ENCODE measurements at places on chromosomes 2 and 18. TPM values are rescaled to one million over a fixed set of nuclear protein-coding genes. Genes with fewer than 3 reads are reported as not detected.

Gene POTEC
- not detected for total RNA-seq

Gene UGT1A9
- total RNA-seq, result not detected

Gene DOK1
- 28.6 TPM for total RNA-seq

Gene VWA3B
- 0.09 TPM for total RNA-seq

Gene PRKD3
- total RNA-seq, result 96.1 TPM

Gene FHOD3
- 85.5 TPM for total RNA-seq

Gene MOGAT1
- not detected for total RNA-seq

Gene GPC1
- 102 TPM for total RNA-seq

Gene MLPH
- 50.9 TPM for total RNA-seq

Gene CRYGD
- not detected for total RNA-seq

Gene C1GALT1C1L
- total RNA-seq, result 0.74 TPM

Gene SH3BP4
- 15.4 TPM for total RNA-seq

Gene DSC3
- total RNA-seq, result 29.1 TPM

Gene LIMS1
- total RNA-seq, result 123 TPM

Gene STAT4
- total RNA-seq, result 2.8 TPM

Gene TMEM178A
- total RNA-seq, result 0.92 TPM

Gene HTRA2
- 36.5 TPM for total RNA-seq

Gene ELOA2
- not detected for total RNA-seq

Gene CYBRD1
- total RNA-seq, result 144 TPM

Gene CKAP2L
- total RNA-seq, result 2.1 TPM

Gene CAPN14
- total RNA-seq, result 0.14 TPM

Gene DNER
- 0.30 TPM for total RNA-seq

Gene GULP1
- 42.5 TPM for total RNA-seq

Gene SMAD2
- total RNA-seq, result 171 TPM

Gene ACMSD
- not detected for total RNA-seq

Gene NRP2
- total RNA-seq, result 767 TPM

Gene WNT6
- total RNA-seq, result not detected

Gene TANK
- 84.2 TPM for total RNA-seq

Gene TMEM247
- not detected for total RNA-seq

Gene INO80C
- 2.7 TPM for total RNA-seq

Gene KLHL30
- under 0.01 TPM for total RNA-seq

Gene ASAP2
- 79.5 TPM for total RNA-seq

Gene DPP4
- 178 TPM for total RNA-seq

Gene NLRC4
- total RNA-seq, result not detected

Gene RAB11FIP5
- total RNA-seq, result 58.9 TPM

Gene CHMP3
- total RNA-seq, result 171 TPM

Gene IRS1
- 10.4 TPM for total RNA-seq

Gene OXER1
- not detected for total RNA-seq

Gene ANKAR
- total RNA-seq, result 5.0 TPM

Gene DUSP19
- total RNA-seq, result 6.5 TPM

Gene SCG2
- total RNA-seq, result 12.5 TPM

Gene REG3A
- total RNA-seq, result not detected

Gene GPR35
- 0.30 TPM for total RNA-seq
